NCI-H460 (cell line): ENCODE measurements at places on chromosomes 5 and 9. TPM values are rescaled to one million over a fixed set of nuclear protein-coding genes. Genes with fewer than 3 reads are reported as not detected.
A peak's percentile ranks its signal among the peaks of the same experiment; 100 is the strongest.

Gene HAVCR1
- not detected in 2 replicates for total RNA-seq

Gene SREK1IP1
- 9.1 and 9.9 TPM in 2 replicates for total RNA-seq

Gene RNF208
- 0.37 and 0.40 TPM in 2 replicates for total RNA-seq

Gene NOTCH1
- total RNA-seq = 8.0 and 12.5 TPM in 2 replicates

Gene NANS
- total RNA-seq = 75.5 and 80.8 TPM in 2 replicates

Gene ABO
- total RNA-seq = not detected in 2 replicates

Gene TMEM174
- total RNA-seq = not detected in 2 replicates

Gene SERINC5
- total RNA-seq = 5.9 and 6.9 TPM in 2 replicates

Gene HAND1
- total RNA-seq = not detected in 2 replicates

Gene KIF4B
- total RNA-seq = 0.05 TPM in 1 of 2 replicates, not detected in the other

Gene ZNF454
- not detected in 2 replicates for total RNA-seq

Gene TLX3
- not detected in 2 replicates for total RNA-seq

Gene CCL27
- 0.47 TPM in 1 of 2 replicates, not detected in the other for total RNA-seq

Gene PHF19
- total RNA-seq = 66.4 and 70.0 TPM in 2 replicates

Gene PCDHB5
- total RNA-seq = 0.07 TPM in 1 of 2 replicates, not detected in the other

Gene PCDHGC3
- 5.9 and 7.0 TPM in 2 replicates for total RNA-seq

Gene DPYSL3
- total RNA-seq = 12.1 and 12.4 TPM in 2 replicates

- no peak for DNase-seq
Measured at GRCh38 chr5:67426961-67427849, 230.6 kb upstream of the CD180 start.

- peak; percentile 66 for DNase-seq
Measured at GRCh38 chr9:136644593-136645351, 17.9 kb upstream of the EGFL7 start.

- DNase-seq = no peak
Measured at GRCh38 chr5:88734983-88735382, 148.0 kb downstream of the MEF2C start.

- no peak for DNase-seq
Measured at GRCh38 chr9:14941501-14942405, 31.5 kb upstream of the FREM1 start.

- DNase-seq = no peak
Measured at GRCh38 chr9:19701274-19701673, 87.6 kb downstream of the SLC24A2 start.

- no peak for DNase-seq
Measured at GRCh38 chr9:128335161-128335560, 5.2 kb upstream of the SLC27A4 start.

GRCh38 chr5:146890066-146890465 lies 11.5 kb upstream of the PPP2R2B start:
- DNase-seq = no peak

DNA sequence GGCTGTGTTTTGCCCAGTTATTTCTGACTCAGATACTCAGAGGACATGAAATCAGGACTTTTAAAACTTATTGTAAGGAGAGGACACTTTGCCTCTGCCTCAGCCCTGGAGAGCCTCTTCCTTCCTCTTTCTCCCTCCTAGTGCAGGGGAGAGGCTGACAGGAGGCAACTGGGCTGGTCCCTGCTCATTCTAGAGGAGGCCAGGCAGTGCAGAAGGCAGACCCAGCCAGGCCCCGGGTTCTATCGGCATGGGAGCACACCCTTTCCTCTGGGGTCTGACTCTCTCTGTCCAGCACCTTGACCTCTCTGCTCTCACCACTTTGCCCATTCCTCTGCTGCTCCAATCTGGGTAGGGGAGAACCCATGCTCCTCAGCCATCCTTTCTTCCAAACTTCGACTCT lies 16.0 kb upstream of the SMIM32 start:
- no peak for DNase-seq

DNA sequence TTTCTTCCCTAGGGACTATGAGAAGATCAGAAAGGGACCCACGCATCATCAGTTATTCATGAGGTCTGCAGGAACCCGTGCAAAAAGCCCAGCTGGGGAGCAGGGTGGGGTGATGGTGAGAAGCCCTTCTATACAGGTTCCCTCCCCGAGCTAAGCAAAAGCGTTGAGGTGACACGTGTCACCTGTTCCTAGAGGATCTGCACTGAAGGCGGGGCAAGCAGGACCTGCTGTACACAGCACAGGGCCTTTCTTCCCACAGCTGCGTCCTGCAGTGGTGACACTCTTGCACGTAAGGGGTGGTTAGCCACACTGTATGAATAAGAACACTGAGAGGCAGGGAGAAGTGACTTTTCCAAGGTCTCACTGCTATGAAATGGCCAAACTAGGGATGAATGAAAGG lies 37.2 kb upstream of the SH3PXD2B start:
- DNase-seq = no peak

DNA sequence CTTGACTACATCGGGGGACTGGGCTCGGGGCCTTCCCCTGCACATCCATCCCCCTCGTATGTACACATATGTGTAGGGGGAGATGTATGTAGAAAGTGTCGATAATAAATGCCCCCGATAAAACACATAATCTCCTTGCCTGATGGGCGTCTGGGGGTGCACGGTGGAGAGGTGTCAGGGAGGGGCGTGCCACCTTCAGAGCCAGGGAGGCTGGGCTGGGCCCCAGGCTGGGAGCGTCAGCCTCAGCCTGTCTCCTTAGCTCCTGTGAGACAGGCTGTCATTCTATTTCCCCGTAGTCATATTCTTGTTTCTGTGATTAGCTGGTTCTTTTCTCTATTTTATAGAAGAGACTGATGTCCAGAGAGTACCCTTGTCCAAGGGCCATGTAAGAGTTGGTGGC lies 4.7 kb upstream of the RXRA start:
- DNase-seq = no peak

- no peak for DNase-seq
Measured at GRCh38 chr9:131395157-131396098, 1.5 kb downstream of the PRRC2B start.

DNA sequence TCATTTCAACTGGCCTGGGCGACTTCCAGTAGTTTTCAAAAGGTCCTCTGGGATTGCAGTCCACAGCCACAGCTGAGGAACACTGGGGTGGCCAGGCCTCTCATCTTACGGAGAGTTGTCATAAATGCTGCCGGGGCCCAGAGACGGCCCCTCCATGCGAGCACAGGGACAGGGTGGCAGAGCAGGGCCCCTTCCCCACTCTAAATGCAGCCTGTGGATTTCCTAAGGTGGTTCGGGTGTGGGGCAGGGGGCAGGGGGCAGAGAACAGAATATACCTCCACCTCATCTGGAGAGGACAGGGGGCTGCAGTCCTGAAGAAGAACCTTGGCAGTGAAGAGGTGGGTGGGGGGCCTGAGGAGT lies 113.6 kb upstream of the TBC1D2 start:
- DNase-seq = no peak

DNA sequence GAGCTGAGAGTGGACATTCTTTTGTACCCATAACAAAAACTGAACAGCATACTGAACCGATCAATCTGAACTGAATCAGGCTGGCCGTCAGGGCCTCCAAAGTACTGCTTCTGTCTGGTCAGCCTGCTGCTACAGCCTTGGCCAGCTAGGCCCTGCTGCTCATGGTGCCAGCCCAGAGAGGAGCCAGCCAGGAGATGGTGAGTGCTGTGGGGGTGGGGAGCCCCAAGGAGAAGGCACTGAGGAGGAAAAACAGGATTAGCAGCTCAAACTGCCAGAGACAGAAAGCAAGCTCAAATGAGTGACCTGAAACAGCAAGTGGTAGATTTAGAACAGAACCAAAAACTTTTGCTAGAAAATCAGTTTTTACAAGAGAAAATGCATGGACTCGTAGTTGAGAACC lies 23.9 kb downstream of the SRP19 start:
- no peak for DNase-seq

GRCh38 chr5:156479849-156480248 lies 152.9 kb downstream of the SGCD start:
- peak; percentile 26 for DNase-seq

GRCh38 chr5:127951791-127952190 lies 131.8 kb upstream of the SLC12A2 start:
- DNase-seq = no peak

DNA sequence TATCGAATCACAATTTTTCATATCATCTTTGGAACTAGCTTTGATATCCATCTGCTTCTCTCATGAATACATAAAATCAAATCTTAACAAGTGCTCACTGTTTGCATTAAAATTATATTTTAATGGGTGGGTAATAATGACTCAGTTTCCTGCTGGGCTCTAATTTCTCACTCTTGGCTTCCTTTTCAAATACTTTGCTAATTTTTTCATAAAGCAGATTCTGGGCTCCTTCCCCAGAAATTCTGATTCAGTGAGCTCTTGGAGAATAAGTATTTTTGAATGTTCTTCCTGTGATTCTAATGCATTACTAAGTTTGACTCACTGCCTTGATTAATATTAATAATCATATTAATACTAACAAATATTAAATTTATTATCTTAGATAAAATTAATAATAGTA lies 48.9 kb downstream of the YIPF5 start:
- no peak for DNase-seq

- DNase-seq = no peak
Measured at GRCh38 chr9:23615569-23615968, 210.5 kb downstream of the ELAVL2 start.

- no peak for DNase-seq
Measured at GRCh38 chr5:61184708-61185107, 22.4 kb upstream of the SMIM15 start.

DNA sequence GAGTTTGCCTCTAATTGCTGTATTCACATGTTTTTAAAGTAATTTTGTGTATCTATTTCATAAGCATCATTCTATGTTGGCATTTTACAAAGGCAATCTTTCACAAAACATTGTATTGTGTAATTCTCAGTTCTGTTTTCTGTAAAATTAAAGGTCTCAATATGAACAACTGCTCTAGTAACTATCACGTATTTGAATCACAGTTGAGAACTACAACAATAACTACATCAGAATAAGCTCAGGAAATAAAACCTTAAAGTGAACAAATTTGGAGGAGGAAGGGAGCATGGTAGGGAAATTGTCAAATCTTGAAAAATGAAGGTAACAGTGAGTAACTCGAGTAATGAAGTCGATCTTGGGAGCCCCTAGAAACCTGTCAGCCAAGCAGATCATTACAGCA lies 22.5 kb upstream of the CAMK4 start:
- DNase-seq = no peak

- peak; percentile 58 for DNase-seq
Measured at GRCh38 chr5:122192497-122193496, 63.5 kb downstream of the ZNF474 start.

GRCh38 chr5:141735823-141736222 lies 53.8 kb upstream of the ARAP3 start:
- DNase-seq = no peak

DNA sequence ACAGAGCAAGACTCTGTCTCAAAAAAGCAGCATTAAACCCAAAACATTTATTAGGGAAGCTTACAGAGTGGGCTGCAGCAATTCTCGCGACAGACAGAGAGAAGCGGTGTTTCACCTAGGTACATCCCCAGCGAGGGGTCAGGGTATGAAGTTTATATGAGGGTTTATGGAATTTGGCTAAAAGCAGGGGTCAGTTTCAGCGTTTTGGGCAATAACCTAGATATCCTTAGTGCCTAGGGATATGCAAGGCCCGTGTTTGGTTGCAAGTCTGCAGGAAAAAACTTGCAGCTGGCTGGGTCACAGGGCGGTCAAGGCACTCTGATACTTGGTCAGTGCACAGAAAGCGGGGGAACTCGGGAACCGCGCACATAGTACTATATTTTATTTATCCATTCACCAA lies 649 bp upstream of the GLE1 start:
- no peak for DNase-seq

DNA sequence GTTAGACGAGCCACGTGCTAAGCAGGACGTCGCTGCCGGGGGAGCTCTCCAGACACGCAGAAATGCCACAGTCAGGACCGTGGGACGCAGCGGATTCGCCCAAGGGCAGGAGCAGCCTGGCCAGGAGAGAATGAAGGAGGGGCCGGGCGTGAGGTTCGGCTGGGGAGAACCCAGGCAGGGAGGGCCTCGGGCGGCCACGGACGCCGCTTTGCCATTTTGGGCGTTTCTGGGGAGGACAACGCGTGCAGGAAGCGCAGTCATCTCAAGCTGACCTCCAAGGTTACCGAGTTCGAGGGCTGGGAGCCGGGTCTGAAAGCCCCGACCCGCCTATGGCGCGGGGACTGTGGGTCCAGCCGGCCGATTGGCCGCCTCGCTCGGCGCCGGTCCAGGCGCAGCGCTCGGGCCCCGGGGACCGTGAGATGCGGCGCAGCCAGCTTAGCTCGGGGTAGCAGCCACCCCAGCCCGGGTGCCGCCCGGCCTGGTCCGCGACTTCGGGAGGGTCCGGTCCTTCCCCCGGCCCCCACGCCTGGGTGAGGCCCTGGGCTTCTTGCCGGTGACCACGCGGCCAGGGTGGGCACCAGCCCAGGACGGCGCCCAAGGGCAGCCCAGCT lies 760 bp upstream of the MAN1B1 start:
- no peak for DNase-seq

DNA sequence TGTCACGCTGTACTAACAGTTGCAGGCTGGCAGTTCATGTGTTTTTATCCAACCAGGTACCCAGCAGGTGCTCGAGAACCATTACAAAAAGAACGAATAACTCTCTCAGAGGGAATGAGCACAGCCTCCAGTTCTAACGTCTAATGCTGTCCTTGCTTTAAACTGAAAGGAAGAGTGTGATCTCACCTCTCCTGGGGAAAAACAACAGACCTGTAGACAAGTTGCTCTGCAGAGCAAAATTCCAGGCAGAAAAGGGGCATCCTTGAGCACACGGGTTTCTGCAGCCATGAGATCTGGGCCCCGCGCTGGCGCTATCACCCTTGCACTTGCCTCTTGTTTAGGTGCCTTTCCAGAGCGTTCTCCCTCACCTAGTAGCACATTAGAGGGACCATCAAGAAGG lies 92.5 kb upstream of the DNAH5 start:
- no peak for DNase-seq

- DNase-seq = no peak
Measured at GRCh38 chr9:28120626-28121025, 547.3 kb upstream of the C9orf72 start.
